ENCODE measurements at places on chromosomes 1 and 21.

DNA sequence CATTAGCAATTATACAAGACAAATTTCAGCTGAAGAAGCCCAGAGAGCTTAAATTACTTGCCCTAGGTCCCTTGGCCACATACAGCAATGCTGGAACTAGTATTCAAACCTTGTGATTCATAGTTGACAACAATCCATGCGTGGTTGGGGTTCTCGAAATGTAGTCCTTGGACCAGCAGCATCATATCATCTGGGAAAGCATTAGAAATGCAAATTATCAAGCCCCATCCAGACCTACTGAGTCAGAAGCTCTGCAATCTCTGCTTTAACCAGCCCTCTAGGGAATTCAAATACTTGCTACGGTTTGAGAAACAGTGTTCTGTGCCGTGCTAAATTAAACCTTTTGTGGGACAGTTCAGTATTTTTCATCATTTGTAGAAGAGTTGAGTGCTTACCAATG is 65.1 kb downstream of the CLIC6 start:
- no peak for DNase-seq

DNA sequence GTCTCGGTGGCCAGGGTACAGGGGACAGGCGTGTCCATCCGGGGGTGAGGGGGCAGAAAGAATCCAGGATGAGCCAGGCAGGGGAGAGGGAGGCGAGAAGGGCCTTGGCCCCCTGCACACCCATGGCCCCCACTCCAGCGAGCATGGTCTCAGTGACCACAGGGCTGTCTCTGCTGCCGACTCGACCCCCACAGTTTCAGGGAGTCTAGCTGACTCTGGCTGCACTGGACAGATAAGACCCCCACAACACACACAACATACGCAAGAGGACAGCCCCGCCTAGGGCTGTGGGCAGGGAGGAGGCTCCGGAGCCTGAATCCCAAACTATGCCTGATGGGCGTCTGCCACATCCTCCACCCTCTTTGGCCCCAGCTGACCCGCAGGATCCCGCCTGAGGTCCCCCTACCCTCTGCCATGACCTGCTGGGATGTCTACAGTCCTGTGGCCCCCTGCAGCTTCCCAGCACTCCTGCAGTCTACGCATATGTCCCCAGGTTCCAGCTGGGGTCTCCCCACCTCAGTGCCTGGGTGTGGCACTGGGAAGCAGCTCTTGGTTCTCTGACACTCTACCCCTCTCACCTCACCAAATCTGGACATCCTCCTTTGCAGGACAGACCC is 22.0 kb downstream of the WNT9A start:
- DNase-seq, result no peak

GRCh38 chr1:61090546-61091202 is 8.3 kb downstream of the NFIA start:
- no peak for DNase-seq

DNA sequence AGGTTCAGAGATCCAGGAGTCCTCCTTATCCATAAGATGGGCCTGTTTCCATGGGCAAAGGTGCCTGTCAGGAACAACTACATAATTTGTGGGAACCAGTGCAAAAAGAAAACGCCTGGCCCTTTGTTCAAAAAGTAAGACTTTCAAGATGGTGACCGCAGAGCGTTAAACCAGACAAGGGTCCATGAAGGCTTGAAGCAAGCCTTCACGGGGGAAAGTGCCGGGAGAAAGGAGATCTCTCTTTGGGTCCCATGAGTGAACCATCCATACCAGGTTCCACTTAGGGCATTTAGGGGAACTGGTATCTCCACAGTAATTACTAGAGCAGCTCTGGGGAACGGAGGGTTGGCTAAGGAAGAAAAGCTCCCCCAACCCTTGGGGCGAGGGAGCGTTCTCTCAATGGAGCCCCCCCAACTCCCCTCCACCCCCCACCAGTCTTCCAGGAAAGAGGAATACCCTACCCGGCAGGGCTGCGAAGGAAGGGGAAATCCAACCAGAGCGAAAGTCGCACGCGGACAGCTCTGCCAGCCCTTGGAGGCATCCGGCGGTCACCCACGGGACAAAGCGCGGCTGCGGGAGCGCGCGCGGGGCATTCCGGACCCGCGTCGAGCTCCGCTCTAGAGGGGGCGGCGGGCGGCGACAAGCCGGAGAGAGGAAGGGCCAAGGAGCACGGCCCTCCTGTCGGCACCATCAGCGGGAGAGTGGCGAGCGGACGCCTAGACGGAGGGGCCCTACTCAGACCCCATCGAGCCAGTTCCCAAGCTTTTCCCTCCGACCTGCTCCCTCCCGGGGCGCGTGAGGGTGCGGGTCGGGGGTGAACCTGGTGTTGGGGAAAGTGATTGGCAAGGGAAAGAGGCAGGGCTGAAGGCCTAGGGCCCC is 687 bp upstream of the RASSF5 start:
- no peak for DNase-seq

DNA sequence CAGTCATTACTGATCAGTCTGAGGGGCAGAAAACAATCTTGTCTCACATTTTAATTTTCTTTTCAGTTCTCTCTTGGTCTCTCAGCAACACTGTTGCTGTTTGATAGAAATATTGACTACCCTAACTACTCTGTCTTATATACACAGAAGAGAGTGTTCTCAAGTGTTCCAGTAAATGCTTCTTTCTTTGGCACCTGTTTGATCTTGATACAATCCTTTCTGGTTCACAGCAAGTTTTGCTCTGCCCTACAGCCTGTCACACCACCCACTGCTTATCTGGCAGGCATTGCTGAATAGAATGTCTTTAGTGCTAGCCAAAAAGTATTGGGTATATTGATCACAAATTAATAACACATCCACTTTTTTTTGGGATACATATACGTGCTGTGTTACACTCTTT is 75.7 kb upstream of the WLS start:
- no peak for DNase-seq

- DNase-seq, result no peak
These were observed 54.6 kb downstream of the SLC16A1 start for GRCh38 chr1:112901387-112901786.

DNA sequence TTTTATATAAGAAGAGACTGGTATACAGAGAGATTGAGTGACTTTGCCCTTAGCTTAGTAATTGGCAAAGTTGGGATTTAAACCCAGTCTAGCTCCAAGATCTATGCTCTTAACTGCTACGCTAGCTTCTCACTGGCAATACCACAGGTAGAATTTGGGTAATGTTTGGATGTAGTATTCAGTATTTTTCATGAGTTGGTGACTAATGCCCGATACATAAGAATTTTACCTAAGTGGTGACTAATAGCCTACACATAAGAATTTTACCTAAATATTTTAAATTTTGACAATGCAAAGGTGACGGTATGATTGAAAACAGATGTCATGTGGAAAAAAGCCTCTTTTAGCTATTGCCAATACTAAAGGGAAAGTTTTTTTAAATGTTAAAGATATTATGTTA is 24.3 kb downstream of the GPSM2 start:
- DNase-seq, result no peak

GRCh38 chr1:225998560-225999226 is 450 bp downstream of the SDE2 start:
- DNase-seq, result no peak

DNA sequence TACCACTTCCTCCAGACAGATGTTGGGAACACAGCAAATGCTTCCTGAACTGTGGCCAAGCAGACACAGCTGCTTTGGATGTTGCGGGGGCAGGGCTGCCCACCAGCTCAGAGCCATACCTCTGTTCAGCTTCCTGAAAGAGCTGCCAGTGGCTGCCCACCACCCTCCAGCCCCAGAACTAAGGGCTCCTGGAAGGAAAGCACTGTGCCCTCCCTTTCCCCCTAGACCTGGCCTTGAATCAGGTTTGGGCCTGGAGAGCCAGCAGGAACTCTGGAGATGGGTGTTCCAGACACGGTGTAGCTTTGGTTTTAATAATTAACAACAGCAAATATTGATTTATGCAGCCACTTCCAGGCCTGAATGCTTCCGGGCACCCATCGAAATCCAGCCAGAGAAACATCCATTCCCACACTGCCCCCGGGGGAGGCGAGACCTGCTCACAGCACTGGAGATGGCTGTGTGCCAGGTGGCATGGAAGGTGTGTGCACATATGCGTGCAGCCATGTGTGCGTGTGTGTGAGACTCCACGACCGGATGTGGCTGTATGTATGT is 45.7 kb downstream of the RAP1GAP start:
- no peak for DNase-seq

GRCh38 chr1:157158967-157159366 is 20.8 kb upstream of the ETV3 start:
- DNase-seq, result no peak

DNA sequence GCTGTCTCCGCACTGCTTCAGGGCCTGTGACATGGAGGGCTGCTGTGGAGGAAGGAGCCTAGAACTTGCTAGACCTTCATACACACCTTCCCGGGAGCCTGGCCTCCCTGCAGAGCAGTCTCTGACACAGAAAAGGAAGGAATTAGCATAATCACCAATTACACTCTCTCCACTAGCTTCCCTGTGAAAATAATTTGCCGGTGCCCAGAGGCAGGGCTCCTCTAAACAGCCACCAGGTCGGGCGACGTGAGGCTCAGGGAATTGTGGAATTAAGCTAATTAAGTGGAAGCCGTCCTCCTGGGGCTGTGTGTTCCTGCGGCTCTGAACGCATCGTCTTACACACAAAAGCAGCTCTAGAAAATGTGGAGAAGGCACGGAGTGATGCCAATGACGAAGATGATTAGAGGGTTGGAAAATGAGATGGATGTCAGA is 82.6 kb downstream of the NENF start:
- no peak for DNase-seq

- DNase-seq, result no peak
These were observed 6.7 kb downstream of the KCNJ15 start for GRCh38 chr21:38263493-38263892.

DNA sequence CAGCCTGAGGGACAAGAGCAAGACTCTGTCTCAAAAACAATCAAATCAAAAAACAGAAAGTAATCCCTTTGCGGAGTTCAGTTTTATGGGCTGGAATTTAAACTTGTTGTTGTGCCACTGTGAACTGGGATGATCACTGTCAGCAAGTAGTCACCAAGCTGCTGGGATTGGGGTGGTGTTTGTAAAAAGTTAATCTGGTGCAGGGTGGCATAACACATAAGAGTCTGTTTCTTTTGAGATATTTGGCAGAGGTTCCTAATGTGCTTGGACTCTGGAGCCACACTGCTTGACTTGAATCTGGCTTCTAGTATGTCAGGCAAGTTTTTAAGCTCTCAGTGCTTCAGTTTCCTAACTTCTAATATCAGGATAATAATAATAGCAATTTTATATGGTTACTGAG is 6.6 kb downstream of the CLIC4 start:
- no peak for DNase-seq

DNA sequence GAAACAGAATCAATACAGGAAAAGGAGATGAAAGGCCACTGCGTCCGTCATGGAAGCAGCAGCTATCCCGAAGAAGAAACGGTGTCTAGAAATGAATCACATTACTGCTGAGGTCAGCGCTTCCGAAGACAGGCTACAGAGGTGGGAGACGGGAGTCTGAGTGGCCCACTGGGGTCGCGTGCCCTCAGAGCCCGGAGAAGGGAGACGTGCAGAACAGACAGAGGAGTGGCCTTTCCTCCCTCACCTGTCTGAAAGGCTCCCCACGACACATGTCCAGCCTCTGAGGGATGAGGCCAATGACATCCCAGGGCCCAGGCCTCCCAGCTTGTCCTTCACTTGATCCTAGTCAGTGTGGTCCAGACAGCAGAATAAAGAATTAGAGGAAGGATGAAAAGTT is 35.9 kb downstream of the VPS26C start:
- no peak for DNase-seq

GRCh38 chr1:61358770-61359455 is 276.6 kb downstream of the NFIA start:
- no peak for DNase-seq

DNA sequence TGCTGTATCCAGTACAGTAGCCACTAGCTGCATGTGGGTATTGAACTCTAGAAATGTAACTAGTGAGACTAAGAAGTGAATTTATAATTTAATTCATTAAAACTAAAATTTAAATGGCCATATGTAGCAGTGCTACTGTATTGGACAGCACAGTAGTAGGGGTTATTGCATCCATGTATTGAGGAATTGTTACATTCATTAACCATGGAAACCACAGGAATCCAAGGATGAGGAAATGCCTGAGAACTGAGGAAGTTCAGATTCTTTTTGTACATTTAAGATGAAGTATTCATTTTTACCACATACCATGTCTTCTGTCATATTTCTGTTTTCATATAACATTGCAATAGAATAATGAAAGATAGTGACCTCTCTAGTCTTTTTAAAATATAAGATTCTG is 2.6 kb downstream of the MTF2 start:
- no peak for DNase-seq

GRCh38 chr1:53454019-53454418 is 5.2 kb upstream of the DMRTB1 start:
- no peak for DNase-seq

GRCh38 chr1:228390649-228391048 is 16.0 kb downstream of the TRIM11 start:
- no peak for DNase-seq

- no peak for DNase-seq
These were observed 45.7 kb downstream of the ATP5PO start for GRCh38 chr21:33869873-33870272.

DNA sequence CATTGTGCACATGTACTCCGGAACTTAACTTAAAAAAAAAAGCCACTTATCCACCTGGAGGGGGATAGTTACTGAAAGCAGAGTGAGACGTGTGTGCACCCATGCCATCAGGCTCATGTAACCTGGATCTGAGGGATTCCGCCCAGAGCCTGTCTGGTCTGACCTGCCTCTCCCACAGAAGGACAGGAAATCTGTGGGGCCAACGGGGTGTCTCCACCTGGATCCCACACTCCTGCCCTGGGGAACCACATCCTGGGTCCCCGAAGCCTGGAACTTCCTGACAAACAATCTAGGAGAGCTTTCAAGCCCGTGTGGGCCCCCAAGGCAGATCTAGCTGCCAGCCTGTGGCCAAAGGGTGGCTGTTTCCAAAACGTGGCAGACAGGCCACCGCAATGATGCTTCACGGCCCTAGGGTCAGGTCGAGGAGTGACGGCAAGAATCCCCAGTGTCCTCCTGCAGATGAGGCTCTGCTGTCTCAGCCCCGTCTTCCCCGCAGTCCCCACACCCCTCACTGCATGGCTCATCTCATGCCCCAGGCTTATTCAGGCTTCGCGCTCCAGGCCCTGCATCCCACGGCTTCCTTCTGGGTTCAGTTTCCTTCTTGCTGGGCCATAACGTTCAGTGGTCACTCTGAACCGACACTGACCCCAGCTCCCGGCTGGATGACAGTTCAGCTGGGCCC is 21.0 kb upstream of the PCBP3 start:
- DNase-seq, result no peak

DNA sequence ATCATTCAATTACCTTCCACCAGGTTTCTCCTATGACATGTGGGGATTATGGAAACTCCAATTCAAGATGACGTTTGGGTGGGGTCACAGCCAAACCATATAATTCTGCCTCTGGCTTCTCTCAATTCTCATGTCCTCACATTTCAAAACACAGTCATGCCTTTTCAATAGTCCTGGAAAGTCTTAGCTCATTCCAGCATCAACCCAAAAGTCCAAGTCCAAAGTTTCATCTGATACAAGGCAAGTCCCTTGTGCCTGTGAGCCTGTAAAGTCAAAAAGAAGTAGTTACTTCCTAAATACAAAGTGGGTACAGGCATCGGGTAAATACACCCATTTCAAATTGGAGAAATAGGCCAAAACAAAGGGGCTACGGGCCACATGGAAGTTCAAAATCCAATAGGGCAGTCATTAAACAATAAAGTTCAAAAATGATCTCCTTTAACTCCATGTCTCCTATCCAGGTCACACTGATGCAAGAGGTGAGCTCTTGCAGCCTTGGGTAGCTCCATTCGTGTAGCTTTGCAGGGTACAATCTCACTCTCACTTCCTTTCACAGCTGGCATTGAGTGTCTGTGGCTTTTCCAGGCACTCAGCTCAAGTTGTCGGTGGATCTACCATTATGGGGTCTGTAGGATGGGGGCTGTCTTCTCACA is 112.9 kb downstream of the FCRL5 start:
- DNase-seq, result no peak

GRCh38 chr1:160711602-160712311 is at the start of gene CD48:
TSS of gene CD48 (minus strand) at chr1:160711822. CDS start at chr1:160711763, 59 bp downstream.
- no peak for DNase-seq

All from stimulated activated CD4-positive, alpha-beta T cell treated with anti-CD3 and anti-CD28 coated beads, Interleukin-1b, Interleukin-23, amount 100 ng/mL, for 1 hour (primary cell).